NCI-H2081 (cell line): ENCODE measurements at places on chromosomes 7 and 10.

- DNase-seq: no peak
Observed at GRCh38 chr7:27953361-27953760, 213.4 kb downstream of the TAX1BP1 start.

DNA sequence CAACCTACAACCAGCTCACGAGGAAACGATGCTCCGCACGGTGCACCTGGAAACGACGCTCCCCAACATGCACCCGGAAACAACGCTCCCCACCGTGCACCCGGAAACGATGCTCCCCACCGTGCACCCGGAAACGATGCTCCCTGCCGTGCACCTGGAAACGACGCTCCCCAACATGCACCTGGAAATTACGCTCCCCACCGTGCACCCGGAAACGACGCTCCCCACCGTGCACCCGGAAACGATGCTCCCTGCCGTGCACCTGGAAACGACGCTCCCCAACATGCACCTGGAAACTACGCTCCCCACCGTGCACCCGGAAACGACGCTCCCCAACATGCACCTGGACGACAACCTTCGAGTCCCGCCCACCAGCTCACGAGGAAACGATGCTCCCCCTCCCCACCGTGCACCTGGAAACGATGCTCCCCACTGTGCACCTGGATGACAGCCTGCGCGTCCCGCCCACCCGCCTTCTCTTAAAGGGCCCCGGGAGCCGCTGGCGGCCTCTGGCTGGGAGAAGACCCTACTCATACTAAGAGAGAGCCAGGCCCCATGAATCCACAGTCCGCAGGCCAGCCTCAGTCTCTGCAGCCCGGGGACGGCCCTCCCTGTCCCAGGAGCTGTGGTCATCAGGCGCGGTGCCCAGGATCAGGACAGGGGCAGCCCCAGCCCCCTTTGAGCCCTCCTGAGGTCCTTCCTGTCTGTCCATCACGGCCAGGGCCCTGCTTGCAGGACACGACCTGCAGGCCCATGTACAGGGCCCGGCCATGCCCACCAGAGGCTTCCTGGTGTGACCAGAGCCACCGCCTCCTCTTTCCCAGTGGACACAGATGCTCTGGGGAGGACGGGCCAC, 98.3 kb downstream of the PDGFA start:
- DNase-seq: peak; percentile 71

GRCh38 chr7:2402687-2403013, 761 bp upstream of the CHST12 start:
- no peak for DNase-seq

GRCh38 chr7:37916673-37917660, at the start of gene SFRP4:
SFRP4 (minus strand) TSS chr7:37916817; CDS start chr7:37916537, 280 bp downstream.
- DNase-seq: peak; percentile 65

DNA sequence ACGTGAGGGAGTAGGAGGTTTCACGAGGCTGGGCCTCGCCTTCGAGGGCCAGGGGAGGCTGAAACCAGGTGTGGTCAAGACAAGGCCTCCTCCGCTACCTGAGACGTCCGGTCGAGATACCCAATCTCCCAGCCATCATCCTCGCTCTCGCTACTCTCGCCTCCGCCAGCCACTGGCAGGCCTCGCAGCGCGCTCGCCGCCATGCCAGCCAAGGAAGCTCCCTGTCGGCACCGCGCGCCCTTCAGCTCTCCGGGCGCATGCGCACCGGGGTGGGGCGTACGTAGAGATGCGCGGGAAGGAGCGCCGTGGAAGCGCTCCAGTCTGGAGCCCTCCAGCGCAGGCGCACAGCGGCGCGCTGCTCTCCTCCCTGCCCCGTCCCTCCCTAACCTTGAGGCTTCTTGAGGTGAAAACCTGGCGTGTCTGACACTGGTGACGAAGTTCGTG, at the start of gene ASZ1:
TSS of gene ASZ1 (minus strand) at position 236 of the 444 bp plus-strand sequence. CDS start at position 203, 33 bp downstream.
- no peak for DNase-seq

DNA sequence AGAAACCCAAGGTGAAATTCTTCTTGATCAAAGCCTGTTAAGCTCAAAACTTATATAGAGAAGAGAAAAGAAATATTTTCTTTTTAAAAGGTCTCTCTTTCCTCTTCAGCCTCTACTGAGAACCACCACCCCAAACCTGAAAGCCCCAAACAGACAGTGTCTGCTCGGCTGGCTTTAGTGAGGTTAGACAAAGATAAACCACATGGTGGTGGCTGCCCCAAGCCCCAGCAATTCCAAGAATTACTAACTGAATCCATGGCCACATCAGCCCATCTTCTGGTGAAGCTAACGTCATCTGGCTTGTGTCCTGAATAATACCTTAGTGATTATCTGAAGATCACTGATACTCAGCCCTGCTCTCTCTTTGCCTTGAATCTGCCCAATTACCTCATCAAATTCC, 275.0 kb downstream of the ELMO1 start:
- DNase-seq: no peak

DNA sequence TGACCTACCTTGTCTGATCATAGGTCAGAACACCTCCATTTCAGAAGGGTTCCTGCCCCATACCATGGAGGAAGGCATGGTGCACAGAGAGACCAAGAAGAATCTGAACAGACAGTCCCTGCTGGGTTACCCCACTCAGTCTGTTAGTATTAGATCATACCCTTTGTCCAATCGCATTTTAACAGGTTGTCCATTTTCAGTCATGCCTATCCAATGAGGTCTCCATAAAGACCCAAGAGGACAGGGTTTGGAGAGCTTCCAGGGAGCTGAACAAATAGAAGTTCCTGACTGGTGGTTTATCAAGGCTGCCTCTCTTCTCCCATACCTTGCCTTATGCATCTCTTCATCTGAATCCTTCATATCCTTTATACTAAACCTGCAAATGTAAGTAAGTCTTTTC, 21.2 kb upstream of the SLC16A12 start:
- DNase-seq: no peak

DNA sequence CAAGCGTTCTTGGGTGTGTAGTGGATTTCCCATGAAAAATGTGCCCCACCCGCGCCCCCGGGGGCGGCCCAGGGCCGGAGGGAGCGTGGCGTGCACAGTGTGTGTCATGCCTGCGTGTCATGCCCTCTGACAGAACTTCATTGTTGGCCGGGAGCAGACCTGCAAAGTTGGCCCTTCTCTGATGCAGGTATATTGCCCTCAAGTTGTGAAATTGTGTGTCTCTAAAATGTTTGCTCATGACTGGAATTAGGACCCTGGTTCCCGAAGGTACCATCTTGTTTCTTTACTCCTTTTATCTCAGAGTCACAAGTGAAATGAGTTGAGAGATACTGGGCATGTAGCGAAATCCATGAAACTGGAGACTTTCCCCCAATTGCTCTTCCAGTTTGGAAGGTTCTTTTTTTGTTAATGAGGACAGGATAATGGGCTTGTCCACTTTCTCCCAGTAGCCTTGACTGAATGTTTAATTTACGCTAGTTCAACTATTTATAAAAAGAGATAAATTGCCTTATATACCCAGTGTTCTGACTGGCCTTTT, 26.2 kb downstream of the ADK start:
- peak; percentile 12 for DNase-seq

DNA sequence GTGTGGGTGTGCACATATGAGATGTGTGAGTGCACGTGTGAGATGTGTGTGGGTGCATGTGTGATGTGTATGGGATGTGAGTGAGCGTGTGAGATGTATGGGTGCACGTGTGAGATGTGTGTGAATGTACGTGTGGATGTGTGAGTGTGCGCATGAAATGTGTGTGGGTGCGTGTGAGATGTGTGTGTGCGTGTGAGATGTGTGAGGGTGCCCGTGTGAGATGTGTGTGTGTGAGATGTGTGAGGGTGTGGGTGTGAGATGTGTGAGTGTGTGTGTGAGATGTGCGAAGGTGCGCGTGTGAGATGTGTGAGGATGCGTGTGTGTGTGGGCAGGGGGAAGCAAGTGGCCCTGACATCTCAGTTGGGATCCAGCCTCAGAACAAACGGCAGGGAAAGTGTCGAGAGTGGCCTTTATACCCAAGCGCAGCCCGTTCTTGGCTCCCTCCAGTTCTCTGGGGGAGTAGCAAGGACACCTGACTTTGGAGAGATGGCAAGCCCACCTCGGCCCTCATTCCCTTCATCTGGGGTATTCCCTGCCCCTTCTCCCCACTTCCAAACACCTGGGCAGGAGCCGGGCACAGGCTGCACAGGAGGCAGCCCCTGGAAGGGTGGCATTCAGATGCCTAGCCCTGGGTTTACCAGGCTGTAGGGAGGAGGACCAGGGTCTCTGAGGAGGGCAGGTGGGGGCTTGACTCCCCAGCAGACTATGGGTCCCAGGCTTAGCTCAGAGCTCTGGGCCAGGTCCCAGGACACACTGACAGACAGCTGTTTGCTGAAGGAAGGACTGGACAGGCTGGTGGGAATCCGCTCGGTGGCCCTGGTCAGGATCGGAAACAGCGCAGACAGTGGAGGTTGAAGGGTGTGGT, 31.6 kb downstream of the PPIF start:
- DNase-seq: no peak

- no peak for DNase-seq
Observed at GRCh38 chr7:1123715-1124114, 35.8 kb downstream of the GPER1 start.

DNA sequence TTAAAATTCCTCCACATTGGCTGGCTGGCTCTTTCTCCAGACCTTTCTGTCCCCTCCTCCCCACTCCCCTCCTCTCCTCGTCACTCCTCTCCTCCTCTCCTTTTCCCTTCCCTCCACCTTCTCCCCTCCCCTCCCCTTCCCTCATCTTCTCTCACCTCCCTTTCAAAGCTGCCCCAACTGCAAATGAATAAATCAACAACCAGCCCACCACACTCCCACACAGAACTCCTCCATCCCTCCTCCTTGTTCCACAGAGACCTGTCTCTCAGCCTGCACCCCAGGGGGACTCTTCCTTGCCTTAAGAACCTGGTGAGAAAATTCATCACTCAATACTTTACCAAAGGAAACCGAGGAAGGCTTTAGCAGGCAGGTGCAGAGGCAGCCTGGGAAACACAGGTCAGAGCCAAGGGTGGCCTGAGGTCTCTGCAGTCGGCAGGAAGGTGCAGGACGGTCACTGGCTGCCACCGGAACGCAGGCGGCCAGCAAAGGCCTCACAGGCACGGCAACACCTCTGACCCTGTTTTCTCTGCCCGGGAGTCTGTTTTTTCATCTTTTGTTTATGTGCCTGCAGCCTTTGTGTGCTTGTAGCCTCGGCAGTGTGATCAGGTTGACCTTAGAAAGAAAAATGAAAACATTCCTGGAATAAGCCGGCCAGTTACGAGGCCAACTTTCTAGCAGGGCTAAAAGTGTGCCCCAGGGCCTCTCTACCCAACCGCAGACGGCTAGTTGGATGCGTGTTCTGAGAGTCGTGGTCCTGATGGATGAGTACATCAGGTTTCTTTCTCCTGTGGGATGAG, 207.6 kb upstream of the KLF6 start:
- DNase-seq: no peak

- no peak for DNase-seq
Observed at GRCh38 chr10:58993480-58994221, 182.8 kb upstream of the PHYHIPL start.

DNA sequence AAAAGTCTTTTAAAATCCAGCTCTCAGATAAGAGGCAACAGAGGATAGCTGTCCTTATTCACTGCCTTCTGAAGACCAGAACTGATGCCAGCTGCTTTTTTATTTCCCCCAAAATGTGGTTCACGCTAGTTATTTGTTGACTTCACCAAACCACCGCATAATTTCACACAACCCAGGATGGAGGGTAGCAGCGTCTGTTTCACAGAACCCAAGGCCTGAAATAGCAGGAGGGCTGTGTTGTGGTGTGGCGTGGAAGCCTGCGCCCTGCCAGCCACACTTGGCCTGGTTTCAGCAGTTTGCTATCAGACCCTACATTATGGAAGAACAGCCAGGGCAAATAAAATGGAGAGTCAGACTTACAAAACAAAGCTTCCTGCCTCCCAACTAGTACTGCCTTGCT, 155.4 kb downstream of the DYNC1I1 start:
- peak; percentile 68 for DNase-seq

DNA sequence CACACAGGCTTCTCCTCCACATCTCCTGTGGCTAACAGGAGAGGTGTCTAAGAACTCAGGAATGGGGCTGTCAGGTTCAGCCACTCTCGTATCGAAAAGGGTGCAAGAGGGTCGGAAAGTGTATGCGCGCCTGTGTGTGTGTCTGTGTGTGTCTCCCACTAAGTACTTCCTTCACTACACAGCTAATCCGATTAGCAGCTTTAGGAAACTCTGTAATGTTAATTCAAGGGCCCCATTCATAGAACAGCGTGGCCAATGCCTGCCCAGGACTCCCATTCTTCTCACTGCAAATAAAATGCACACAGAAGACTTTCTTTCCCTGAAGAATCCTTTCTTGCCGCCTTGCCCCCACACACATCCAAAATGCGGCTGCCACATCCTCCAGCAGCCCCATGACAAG, 39.9 kb downstream of the TLL2 start:
- no peak for DNase-seq

GRCh38 chr7:140977741-140978140, 37.0 kb downstream of the MRPS33 start:
- no peak for DNase-seq

DNA sequence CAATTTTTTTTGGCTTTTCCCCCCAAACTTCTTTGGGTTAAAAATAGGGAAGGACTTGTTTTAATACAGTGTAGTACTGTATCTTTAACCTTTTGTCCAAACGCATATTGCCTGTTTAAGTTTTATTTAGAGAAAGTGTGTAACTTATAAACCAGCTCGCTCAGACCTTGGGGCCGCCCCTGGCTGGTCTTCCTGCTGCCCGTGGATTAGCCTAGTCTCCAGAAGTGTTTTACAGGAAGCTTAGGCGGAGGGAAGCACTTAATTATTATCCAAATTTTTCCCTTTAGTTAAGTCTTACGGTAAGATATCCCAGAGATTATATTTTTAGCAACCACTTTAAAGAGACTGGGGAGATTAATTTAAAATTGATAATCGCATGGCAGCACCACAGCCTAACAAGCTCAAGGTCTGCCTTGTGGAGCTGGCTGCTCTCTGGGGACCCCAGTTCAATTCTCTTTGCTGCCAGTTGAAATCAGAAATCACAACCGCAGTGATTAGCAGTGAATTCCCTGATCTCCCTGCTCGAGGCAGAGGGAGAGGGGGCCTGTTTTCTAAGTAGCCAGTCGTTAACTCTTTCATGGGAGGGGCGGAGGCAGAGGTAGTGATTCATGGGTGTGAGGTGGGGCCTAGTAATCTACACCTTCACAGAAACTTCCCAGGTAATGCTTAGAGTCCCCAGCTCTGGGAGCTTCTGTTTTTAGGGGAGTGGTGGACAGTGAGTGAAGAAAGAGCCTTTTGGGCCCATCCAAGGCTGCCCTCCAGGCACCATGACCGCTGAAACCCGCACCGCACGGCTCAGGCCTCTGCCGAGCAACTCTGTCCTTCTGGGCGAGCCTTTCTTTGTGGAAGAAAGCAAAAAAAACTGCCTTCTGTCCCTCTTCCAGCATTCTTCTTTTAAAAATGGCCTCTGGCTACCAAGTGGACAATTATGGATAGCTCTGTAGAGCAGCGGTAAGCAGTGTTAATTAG, 548.7 kb upstream of the GALNT17 start:
- DNase-seq: no peak

DNA sequence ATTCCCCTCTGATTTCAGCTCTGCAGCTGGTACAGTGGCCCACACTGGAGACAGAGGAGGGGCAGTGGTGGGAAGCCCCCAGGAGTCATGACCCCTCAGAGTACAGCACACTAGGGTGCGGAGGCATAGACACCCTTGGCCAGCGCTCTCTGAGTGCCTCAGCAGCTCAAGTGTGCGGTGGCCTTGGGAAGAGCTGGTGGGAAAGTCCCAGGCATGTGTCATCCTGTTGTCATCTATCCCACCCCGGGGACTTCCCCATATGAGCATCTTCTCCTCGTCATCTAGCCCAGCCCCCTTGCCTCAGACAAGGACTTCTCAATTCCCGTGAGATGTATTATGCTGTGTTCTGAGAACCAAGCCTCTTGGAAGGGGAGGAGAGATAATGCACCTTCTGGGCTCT, 15.6 kb upstream of the PPIF start:
- DNase-seq: no peak
